ENCODE measurements at places on chromosomes 16 and 17.

- no peak for DNase-seq
These were observed 683.1 kb upstream of the SALL1 start for GRCh38 chr16:51834133-51834532.

DNA sequence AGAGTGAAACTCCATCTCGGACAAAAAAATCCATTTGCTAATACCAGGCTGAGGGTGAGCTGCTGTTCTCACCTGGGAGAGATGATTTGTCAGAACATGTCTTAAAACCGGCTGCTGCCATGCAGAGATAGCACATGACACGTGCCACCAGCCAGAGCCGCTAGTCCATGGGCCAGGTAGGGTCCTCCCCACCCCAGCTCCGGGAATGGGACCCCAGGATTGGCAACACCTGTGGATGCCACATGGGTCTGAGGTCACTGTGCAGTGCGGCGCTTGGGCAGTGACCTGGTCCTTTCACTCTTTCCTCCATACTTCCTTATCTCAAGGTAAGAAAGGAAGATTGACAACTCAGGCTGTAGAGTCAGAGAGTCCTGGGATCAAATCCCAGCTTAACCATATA is 393.3 kb upstream of the TNRC6C start:
- no peak for DNase-seq

GRCh38 chr16:1469693-1470201 is 5.1 kb downstream of the CLCN7 start:
- no peak for DNase-seq

DNA sequence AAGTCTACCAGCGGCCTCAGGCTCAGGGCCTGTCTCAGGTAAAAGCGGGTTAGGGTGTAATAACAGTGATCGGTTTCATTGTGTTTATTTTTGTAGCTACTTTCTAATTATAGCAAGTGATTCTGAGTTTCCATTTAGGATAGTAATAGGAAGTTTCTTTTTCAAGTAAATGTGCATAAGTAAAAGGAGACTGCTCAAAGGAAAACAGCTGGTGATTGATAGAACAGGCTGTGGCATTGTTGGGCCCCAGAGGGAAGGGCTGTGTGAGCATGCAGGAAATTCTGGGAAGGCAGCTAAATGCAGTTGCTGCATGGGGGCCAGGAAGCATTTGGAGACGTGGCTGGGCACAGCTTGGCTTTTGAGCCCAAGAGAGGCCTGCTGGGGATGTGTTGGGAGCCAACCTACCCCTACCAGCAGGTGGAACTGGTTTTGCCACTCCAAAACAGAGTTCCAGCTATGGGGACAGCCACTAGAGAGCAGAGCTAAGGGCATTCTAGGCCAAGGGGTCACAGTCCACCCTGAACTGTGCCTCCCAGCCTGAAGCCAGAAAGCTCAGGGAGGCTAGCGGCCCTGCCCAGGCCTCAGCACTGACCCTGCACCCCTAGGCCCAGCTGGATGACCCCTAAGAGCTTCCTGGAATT is 12.6 kb downstream of the SNX20 start:
- DNase-seq: no peak

GRCh38 chr16:78125112-78125844 is 25.8 kb downstream of the WWOX start:
- no peak for DNase-seq

DNA sequence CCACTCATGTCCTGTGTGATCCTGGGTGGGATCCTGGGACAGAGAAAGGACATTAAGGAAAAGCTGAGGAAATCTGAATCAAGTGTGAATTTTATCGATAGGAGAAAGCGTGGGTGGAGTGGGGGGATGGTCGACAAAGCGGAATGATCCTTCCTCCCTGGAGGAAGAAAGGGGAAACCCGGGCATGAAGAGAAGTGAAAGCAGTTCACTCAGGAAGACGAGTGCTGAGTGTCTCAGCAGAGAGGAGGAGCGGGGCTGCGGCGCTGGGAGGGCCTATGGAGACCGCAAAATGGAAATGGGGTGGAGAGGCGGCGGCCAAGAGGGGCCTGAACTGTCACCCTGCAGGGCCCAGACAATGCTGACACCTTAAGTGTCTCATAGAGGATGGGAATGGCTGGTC is 8.7 kb downstream of the ZDHHC7 start:
- DNase-seq: peak; percentile 42

- DNase-seq: no peak
These were observed 121.2 kb downstream of the SNX11 start for GRCh38 chr17:48228720-48229119.

DNA sequence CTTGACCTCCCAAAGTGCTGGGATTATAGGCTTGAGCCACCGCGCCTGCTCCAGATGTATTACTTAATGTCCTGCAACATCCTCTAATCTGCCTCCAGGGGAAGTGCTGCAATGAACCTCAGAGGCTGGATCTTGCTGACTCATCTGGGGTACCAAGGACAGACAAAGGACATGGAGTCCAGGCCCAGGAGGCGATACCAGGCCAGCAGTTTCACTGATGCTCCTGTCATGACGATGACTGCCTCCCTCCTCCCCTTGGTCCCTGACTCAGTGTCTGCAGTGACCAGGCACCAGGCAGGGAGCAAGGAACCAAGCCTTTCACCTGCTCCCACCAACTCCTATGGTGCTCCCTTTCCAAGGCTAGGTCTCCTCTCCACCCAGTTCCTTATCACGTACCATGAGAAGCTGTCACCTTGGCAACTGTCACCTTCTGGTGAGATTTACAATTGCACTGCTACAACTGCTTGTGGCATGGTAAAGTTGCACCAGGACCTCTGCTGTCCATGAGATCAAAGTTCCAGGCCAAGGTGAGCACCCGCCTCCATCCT is 21.6 kb upstream of the PHOSPHO1 start:
- no peak for DNase-seq

- DNase-seq: no peak
These were observed 38.3 kb upstream of the AKAP1 start for GRCh38 chr17:57046749-57047148.

- no peak for DNase-seq
These were observed 13.2 kb upstream of the CLEC18C start for GRCh38 chr16:70160388-70160787.

All from globus pallidus (tissue), 1 donor.